ENCODE measurements at places on chromosomes 3 and 15.

- peak; percentile 82 for DNase-seq
Measured at GRCh38 chr15:51192521-51193280, 98.0 kb upstream of the TNFAIP8L3 start.

DNA sequence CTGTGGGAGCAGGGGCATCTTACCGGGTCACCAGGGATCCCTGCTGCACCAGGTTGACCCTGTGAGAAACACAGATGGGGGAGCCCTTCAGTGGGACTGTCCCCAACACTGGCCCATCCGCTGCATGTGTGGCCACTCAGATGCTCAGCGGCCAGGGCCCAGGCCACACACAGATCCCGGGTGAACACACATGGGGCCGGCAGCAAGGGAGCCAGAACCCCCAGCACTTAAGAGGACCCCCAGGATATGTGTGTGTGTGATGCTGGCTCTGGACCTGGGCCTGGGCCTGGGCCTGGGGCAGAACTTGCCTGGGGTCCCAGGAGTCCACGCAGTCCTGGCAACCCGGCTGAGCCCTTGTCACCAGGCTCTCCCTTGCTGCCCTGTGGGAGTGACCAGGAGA lies 4.9 kb upstream of the UCN2 start:
- DNase-seq = no peak

DNA sequence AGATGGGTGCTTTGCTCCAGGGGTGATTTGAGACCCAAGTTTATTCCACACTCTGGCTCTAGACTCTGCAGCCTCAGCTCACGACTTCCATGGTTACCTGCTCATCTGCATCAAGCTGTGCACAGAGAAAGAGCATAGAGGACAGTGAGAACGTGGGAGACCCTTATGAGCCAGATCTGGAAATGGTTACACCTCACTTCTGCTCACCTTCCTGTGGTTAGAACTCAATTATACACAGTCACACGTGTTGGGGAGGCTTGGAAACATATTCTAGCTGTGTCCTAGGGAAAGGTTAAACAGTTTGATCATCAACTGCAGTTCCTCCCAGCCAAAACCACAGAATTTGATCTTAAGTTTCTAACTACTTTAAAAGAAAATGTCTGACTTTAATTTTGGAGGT lies 1.8 kb downstream of the FETUB start:
- no peak for DNase-seq

- no peak for DNase-seq
Measured at GRCh38 chr3:71854706-71855105, 69.8 kb upstream of the PROK2 start.

- no peak for DNase-seq
Measured at GRCh38 chr3:61157414-61157813, 93.8 kb downstream of the FHIT start.

- DNase-seq = no peak
Measured at GRCh38 chr15:57647791-57648130, 56.1 kb downstream of the MYZAP start.

DNA sequence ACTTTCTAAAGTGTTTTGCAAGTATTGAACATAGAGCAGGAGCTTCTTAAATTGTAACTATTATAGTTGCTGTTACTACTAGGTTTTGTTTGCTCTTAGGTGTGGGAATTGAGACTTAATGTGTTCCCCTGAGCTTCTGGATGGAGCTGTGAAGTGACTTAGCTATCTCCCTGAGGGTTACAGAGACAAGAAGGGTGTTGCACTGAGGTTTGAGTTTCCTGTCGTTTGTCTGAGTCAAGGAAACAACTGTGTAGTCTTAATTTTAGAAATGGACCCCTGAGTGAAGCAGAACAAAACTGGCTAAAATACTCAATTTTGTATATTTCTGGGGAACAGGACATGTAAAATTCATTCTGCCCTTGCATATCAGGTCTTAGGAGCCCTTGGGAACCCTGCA lies 20.4 kb downstream of the TTC21A start:
- DNase-seq = no peak

DNA sequence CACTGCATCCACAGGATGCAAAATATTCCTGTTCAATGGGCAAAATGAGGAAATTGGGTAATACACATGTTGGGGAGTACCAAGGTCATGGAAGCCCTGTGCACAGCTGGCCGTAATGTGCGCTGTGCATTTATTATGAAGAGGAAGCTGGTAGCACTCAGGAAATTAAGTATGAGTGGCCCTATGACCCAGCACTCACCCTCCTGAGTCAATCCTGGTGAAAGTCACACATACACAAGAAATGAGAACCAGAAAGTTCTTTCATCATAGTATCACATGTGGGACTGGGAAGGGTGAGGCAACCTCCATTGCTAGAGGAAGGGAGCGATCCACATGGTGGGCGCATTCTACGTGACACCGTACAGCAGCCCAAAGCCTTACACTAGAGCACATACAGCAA lies 11.4 kb upstream of the PRR20G start:
- no peak for DNase-seq

DNA sequence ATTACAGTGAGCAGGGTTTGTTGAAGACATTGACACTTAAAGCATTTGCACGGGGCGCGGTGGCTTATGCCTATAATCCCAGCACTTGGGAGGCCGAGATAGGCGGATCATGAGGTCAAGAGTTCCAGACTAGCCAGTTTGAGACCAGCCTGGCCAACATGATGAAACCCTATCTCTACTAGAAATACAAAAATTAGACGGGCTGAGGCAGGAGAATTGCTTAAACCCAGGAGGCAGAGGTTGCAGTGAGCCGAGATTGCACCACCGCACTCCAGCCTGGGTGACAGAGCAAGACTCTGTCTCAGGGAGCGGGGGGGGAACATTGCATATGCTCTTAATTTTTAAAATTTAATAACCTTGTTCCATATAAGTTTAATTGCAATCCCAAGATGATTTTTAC lies 11.9 kb downstream of the STT3B start:
- no peak for DNase-seq

DNA sequence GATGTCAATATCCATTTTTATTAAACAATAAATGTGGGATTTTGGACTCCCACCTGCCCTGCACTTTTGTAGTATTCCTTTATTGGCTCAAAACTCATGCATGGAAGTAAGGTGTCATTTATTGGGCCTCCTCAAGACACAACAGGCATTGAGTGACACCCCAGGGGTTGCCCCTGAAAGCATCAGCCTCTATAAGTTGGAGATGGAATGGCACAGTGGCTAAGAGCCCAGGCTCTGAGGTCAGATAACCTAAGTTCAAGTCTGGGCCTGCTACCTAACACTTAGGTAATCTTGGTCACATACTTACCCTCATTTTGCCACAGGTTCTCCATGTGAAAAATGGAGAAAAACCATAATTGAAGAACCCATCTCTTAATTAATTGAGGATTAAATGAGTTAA lies 4.6 kb downstream of the CAPN3 start:
- no peak for DNase-seq

DNA sequence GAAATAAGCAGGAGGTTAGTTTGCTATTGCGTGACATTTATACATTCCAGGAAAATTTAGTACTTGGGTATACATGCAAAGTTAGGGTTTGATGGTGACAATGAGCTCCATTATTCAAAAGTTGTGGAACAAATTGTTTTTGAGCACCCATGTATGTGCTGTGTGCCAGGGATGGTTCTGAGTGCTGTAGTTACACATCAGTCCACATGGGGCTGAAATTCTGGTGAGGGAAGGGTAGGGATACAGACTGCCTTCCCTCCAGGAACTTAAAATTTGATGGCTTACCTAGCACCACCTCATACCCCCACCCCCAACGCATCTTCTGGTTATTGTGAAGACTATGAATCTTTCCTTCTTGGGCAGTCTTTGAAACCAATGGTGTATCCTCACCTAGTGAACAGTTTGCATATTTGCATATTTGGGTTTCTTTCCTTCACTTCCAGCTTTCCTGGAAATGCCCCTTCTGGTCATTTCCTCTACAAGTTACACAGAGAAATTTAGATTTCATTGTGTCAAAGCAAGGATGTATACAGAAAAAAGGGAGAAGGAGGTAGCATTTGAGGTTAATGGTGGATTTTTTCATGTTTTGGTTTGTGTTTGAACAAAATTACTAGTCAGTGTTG lies 222.0 kb upstream of the IL12A start:
- DNase-seq = no peak

DNA sequence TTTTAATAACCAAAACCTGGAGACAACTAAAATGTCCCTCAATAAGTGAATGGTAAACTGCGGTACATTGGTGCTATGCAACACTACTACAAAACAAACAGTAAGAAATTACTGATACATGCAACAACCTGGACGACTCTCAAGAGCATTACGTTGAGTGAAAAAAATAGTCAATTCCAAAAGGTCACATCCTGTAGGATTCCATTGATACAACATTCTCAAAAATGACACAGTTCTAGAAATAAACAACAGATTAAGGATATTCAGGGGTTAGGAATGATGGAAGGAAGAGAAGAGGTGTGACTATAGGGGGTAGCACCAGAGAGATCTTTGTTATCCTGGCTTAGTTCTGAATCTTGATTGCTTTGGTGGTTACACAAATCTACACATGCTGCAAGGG lies 72.2 kb downstream of the ZNF148 start:
- DNase-seq = no peak

DNA sequence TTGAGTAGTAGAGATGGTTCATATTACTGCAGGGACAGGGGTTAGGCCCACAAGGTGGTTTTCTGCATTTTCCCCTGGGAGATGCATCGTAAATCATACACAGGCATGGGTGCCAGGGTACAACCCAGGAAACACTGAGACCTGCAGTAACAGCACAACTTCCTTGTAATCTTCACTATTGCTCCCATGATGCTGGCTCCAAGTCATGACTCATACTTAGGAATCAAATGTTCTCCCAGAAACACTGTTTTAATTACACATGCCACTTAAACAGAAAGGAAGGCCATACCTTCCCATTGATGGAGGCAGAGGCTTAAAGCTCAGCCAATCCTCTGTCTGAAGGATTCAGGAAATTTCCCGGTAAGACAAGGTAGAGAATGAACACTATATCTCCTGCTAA lies 106.5 kb downstream of the ERC2 start:
- no peak for DNase-seq

DNA sequence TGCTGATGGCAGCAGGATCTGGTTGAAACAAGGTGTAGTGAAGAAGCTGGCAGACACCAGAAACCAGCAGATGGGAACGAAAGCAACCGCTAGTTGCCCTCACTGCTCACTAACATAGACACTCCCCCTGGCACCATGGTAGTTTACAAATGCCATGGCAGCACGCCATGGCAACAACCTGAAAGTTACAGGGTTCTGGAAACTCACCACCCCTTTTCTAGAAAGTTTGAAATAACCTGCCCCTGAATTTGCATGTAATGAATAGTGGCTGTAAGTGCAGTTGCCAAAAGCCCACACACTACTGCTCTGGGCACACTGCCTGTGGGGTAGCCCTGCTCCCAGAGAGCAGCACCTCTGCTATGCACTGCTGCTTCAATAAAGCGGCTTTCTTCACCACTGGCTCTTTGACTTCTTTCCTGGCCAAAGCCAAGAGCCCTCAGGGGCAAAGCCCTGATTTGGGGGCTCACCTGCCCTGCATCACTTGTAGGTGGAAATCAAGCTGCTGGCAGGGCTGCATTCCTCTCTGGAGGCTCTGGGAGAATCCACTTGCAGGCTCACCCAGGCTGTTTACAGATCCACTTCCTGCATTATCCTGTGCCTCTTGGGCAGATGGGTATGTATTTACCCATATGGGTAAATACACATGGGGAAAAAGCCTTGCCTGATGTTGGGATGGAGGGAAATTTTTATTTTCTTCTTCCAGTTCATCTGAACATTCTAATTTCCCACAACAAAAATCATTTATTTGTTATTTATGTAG lies 2.0 kb upstream of the GP9 start:
- peak; percentile 33 for DNase-seq

- DNase-seq = no peak
Measured at GRCh38 chr3:134002306-134002705, 27.4 kb downstream of the SLCO2A1 start.

DNA sequence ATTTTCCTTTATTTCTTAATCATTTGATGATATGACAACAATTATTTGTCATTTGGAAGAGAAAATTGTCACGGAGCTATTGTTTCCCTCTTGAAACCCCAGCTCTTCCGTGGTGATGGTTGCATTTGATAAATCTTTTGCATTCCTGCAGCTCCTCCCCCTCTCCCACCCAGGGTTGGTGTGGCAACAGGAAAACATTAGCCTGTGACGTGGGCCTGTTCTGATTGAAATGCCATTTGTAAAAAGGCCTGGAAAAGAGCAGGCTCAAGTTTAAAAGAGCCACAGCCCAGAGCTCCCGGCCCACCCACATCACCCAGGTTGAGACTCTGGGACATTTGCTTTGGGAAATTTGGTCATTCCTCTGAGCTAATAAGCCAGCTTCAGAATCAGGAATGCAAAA lies 282.5 kb downstream of the RPLP1 start:
- no peak for DNase-seq

DNA sequence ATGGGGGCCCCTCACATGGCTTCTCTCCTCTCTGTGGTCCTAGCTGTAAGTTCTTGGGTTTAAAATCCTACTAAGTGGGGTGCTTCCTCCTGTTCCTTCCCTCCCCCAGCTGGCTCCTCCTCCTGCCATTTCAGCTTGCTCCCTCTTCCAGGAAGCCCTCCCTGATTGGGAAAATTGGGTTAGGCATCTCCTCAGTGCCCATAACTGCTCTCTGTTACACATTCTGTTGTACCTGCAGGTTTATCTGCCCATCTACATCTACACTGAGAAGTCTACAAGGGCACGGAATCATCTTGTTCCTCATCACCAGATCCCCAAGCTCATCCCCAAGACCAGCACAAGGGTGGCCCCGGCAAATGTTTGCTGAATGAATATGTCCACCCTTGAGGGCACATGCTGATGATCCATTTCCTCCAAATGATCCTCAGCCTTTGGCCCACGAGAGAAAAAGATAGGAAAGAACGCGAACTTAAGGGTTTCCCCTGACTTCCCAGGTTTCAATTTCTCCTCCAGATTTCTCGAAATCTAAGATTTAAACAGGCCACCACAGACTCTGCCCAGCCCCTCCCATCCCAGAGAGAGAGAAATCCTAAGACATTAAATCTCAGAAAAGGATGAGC lies 3.9 kb downstream of the SEMA7A start:
- no peak for DNase-seq

- DNase-seq = no peak
Measured at GRCh38 chr15:32663671-32664070, 22.2 kb downstream of the SCG5 start.

GRCh38 chr15:43204016-43204901 lies 16.6 kb downstream of the EPB42 start:
- no peak for DNase-seq

DNA sequence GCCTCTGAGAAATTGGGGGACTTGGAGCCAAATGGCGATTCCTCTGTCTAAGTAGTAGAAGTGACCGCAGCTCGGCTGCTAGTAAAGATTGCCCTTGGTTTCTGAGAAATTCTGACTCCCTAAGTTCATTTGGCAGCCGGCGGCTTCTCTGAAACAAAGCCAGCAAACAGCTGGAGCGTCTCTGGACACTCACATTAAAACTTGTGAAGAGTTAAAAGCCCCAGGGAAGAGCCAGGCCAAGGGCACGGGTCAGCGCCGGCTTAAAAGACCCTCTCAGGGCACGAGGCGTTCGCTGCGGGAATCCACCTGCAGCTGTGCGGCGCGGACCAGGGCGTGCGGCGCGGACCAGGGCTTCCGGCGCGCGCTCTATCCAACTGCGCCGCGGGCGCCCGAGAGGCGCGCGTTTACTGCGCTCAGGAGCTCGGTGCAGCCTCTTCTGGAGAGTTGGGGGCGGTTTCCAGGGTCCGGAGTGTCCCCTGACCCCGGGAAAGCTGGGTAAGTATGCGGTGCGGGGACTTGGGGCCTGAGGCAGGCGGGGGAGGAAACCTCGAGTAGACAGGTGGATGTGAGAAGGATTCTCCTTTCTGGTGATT lies at the start of gene COL6A5:
TSS of gene COL6A5 (plus strand) at position 186 of the 593 bp plus-strand sequence. CDS start 27,967 bp downstream, outside the sequence.
- DNase-seq = no peak

All from substantia nigra (tissue), 51 donors.